ENCODE measurements at places on chromosomes 1 and 21.
A peak's percentile ranks its signal among the peaks of the same experiment; 100 is the strongest.

DNA sequence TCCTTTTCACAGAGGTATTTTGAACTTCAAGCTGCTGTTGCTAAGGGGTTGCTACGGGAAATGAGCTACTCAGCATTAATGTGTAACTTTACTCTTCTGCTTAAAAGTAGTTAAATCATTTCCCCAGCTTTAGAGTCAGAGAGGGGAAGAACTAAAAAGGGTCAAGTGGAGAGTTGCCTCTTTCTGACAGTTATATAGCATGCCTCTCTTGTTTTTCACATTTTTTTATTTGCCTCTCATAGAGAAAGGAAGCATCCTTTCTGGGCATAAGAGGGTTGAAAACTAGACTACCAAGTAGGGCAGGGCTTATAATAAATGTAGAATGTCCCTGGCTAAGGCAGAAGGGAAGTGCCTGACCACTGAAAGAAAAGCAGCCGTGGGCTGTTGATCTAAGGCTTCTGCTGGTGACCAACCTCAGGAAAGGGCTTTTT, 10.1 kb upstream of the ELAVL4 start:
- no peak for DNase-seq

- no peak for DNase-seq
Measured at GRCh38 chr1:74766579-74766978, 33.6 kb downstream of the TYW3 start.

DNA sequence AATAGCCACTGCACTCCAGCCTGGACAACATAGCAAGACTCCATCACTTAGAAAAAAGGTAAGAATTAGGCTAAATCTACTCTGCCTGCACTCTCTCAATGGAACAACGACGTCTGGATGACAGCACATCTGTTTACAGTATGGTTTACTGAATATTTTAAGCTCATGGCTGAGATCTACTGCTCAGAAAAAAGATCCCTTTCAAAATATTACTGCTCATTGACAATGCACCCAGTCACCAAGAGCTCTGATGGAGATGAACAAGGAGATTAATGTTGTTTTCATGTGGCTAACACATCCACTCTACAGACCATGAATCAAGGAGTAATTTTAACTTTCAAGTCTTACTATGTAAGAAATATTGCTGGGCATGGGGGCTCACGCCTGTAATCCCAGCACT, 58.0 kb downstream of the SLC27A3 start:
- DNase-seq = no peak

- DNase-seq = no peak
Measured at GRCh38 chr1:220750131-220750515, 2.0 kb downstream of the MTARC2 start.

DNA sequence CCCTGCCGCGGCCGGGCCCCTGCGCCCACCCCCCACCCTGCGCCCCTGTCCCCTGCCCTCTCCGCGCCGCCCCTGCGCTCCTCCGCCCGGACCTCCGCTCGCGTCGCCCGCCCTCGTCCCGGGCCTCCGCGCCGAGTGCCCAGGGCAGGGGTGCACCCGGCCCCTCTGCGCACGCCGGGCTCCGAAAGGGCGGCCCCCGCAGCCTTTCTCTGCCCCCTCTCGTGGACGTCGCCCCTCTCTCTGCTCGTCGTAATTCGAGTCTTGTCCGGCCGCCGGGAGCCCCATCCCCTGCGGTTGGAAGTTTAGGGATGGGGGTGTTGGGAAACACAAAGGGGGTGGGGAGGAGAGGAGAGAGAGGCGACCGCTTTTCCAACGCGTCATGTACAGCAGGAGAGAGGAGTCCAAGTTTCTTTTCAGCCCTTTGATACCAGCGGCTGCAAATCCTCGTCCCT, 407 bp downstream of the GALNT2 start:
- peak; percentile 42 for DNase-seq

GRCh38 chr1:241842565-241842964, 5.4 kb upstream of the EXO1 start:
- DNase-seq = no peak

- no peak for DNase-seq
Measured at GRCh38 chr1:109282497-109282951, 421 bp downstream of the PSRC1 start.

DNA sequence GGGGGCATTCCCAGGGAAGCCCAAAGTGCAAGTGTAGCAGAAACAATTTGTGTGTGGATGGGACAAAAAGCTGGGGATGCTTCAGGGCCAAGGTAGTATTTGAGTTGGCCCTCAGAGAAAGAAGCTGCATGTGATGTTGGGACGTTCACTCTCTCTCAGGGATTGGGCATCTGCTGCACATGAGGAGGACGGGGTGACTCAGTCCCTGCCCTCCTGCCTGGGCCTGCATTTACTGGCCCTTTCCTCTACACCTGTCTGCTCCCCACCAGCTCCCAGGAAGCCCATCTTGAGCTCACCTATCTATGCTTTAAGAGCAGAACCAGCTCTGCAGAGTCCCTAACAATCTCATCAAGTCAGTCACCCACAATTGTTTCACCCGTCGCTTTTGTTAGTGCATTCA, 23.5 kb upstream of the MPZL1 start:
- DNase-seq = no peak

DNA sequence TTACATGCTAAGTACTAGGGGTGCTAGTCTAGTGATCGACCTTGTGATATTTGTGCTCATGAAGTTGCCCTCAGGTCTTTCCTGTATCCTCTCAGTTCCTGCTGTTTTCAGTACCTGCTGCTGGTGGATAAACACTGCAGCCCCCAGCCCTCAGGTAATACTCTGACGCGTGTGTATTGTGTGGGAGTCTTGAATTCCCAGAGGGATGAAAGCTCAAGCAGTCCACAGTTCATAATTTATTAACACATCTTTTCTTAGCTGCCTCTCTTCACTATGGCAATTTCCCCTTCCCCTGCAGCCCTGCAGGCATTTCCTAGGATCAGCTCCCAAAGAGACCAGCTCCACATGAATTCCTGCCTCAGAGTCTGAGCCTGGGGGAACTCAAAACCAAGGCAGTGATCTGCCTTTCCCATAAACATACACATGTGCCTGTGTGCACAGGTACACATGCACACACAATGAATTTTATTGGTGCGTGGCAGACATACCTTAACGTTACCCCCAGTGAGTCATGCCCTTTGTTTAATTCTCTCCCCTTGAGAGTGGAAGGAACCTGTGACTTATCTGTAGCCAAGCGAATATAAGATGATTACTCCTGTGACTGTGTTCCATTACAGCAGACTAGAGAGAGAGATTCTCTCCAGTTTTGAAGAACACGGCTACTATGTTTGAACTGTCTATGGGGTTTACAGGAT, 14.1 kb upstream of the HMGCS2 start:
- no peak for DNase-seq
